ENCODE measurements at places on chromosomes 7 and 10.

- DNase-seq = no peak
These were observed 922 bp downstream of the CXCL12 start for GRCh38 chr10:44383749-44384600.

DNA sequence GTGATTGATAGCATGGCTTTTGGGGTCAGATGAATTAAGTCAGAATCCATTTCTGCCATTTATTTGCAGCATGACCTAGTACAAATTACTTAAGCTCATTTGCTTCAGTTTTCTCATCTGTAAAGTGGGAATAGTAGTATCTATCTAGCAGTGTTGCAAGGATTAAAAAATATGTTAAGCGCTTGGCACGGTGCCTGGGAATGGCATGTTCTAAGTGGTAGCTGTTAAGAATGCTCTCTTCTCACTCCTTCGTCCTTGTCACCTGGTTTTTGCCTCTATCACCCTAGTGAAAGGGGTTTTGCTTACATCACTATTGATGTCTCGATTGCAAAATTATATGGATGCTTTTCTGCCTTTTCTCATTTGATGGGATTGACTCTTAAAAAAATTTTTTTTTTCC lies 7.4 kb downstream of the TMEM248 start:
- DNase-seq = no peak

DNA sequence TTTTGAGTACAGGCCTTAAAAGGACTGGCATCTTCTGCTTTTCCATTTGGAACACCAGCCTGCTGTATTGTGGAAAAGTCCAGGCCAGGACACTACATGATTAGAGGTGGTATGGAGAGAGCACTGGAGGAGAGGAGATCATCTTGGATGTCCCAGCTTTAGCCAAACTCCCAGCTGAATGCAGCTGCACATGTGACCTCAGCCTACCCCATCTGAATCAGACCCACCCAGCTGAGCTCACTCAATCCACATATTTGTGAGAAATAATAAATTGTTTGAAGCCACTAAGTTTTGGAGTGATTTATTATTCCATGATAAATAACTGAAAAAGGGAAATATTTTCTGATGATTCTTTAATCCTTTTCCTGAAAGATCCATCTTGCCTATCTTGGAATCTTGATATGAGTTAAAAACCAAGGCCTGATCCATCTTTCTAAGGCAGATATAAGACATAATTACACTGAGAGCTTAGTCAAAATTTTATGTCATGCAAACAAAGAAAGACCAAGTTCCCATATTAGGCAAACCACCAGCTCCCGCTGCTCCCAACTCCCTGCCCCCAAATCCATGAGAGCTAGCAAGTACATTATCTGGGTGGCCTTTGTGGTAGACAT lies 55.1 kb upstream of the TRIL start:
- no peak for DNase-seq

DNA sequence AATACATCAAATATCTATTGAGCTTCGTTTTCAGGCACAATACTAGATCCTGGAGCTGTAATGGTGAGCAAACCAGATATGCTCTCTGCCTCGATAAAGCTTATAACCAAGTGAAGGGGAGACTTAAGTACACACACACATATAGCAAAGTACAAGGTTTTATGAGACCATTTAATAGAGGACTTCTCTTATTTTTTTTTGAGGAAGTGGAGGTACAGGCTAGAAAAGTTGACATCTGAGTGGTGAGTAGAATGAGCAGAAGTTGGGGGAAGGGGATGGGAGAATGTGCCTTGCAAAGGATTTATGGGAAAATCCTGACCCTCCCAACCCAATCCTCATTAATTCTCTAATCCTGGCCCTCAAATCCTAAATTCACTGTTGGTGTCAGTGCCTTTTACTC lies 7.7 kb downstream of the CCDC136 start:
- no peak for DNase-seq

DNA sequence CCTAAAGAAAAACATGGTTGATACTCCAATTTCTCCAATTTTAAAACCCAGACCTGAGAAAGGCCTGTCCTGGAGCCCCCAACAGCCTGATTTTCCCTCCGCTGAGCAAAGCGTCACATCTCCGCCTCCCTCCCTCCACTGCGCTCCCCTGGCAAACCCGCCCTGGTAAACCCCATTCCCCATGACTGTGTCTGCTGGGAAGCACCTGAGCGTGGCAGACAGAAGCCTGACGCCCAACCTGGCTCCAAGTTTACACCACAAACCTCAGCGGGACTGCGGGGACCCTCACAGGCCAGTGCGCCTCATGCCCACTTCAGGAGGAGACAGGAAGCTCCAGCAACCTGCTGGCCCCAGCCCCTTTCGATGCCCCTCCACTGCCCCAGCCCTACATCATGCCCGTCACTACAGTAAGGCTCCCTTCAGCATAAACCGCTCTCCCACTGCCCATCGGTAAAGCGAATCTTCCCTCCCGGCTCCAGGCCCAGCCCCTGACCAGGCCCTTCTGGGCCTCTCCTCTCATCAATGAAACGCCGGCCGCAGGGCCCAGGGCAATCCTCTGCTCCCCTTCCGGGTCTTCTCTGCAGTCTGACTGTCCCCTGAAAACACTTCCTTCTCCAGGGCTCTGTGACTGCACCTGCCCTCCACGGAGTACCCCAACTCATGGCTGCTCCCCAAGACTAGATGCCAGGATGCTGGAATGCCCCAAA lies 233.3 kb downstream of the MAD1L1 start:
- DNase-seq = no peak

GRCh38 chr7:78768859-78769258 lies 684.6 kb downstream of the MAGI2 start:
- DNase-seq = no peak

DNA sequence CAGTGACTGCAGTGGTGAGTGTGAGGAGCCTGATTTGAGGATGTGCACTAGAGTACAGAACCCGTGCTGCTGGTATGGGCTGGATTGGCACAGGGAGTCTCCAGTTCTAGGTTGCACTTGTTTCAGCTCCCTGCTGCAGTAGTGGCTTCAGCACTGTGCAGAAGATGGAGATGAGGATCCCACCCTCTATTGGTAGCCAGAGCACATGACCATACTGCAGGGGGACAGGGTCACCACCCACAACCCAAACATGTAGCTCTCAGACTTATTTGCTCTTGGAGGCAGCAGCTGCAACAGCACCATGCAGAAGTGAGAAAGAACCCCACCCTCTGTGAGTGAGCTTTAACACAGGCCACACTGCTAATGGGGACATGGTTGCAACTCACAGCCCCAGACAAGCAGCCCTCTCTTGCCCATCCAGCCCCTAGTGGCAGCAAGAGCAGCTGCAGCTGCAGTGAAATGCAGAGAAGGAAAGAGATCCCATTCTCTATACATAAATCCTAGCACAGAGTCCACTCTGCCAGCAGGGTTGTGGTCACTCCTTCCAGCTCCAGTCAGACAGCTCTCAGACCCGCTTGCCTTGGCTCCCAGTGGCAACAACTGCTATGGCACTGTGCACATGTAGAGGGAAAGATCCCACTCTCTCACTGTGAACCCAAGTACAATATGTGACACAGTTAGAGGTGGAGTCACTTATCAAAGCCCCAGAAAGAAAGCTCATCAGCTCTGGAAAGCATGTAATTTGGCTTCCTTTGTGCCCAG lies 51.4 kb upstream of the SCIN start:
- peak; percentile 8 for DNase-seq

GRCh38 chr10:3467052-3467951 lies 294.7 kb upstream of the PITRM1 start:
- no peak for DNase-seq

- no peak for DNase-seq
These were observed 239.6 kb upstream of the ETV1 start for GRCh38 chr7:14229047-14229446.

GRCh38 chr7:93622036-93623033 lies 47.8 kb upstream of the CALCR start:
- DNase-seq = no peak

- no peak for DNase-seq
These were observed 7.5 kb downstream of the SPACDR start for GRCh38 chr7:100456562-100456961.

- no peak for DNase-seq
These were observed 752.1 kb upstream of the POM121L12 start for GRCh38 chr7:52283335-52283734.

GRCh38 chr7:97011536-97012364 lies 6.4 kb downstream of the DLX6 start:
- no peak for DNase-seq

- no peak for DNase-seq
These were observed 6.7 kb downstream of the BHLHA15 start for GRCh38 chr7:98217623-98218582.

GRCh38 chr7:44998153-44998871 lies 1.7 kb upstream of the CCM2 start:
- no peak for DNase-seq

GRCh38 chr7:112193915-112194502 lies 12.2 kb downstream of the DOCK4 start:
- DNase-seq = no peak

- DNase-seq = no peak
These were observed 13.1 kb upstream of the HABP2 start for GRCh38 chr10:113539789-113540188.

DNA sequence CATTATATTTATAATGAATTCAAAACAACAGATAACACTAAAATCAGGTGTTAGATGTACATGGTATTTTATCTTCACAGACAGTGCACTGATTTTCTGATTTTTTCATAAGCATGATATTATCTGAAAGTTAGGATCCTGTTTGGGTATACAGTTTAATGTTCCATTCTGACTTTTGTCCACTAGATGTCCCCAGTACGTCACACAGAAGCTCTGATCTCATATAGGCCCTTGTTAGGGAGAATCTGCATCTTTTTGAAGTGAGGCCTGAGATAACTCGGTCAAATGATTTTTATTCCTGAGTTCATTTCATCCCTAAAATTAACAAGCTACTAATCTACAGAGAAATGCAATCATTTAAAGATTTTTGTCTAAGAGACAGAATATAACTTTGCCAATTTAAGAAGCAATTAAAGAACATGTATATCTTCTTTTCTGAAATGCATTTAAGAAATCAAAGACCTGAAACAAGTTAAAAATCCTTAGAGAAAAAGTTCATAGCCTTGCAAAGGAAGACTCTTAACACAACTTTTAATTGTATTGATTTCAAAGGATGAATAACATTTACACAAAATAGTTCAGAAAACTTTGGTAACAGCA lies 72.0 kb upstream of the TES start:
- DNase-seq = peak; percentile 6

GRCh38 chr10:122504610-122504950 lies 43.2 kb downstream of the HTRA1 start:
- no peak for DNase-seq

DNA sequence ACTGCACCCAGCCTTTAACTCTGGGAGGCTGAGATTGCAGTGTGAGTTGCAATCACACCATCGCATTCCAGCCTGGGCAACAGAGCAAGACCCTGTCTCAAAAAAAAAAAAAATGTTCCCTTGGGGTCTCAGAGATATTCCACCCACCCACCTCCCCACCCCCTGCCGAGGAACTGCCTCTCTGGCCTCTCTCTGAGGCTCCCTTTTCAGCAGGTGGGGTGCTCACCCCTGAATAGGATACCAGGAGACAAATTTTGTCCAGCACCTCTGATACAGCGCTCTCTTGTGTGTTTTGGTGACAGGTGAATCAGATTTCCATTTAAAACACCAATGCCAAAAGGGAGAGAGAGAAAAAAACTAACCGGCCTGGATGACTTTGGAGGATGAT lies 92.6 kb upstream of the KIF5B start:
- no peak for DNase-seq

- DNase-seq = peak; percentile 63
These were observed 226.4 kb upstream of the KLF14 start for GRCh38 chr7:130960208-130960988.

DNA sequence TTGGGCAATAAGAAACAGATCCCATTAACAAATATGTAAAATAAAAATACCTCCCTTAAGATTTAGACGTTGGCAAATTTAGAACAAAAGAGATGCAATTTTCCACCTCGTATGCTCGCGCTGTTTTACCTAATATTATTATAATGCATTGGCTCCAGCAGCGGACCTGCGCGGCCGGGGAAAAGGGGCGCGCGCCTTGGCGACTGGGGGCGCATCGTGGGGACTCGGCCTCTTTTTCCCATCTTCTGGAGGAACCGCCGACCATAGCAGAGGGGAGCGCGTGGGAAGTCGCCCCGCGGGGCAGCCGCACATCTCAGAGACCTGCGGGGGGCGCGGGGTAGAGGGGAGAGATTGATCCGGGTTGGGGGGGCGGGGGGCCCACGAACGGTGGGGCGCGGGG lies 139.4 kb upstream of the MKI67 start:
- DNase-seq = no peak

GRCh38 chr10:14926061-14926470 lies 27.8 kb downstream of the DCLRE1C start:
- DNase-seq = no peak

GRCh38 chr7:142321391-142321790 lies 63.5 kb upstream of the PRSS58 start:
- no peak for DNase-seq

DNA sequence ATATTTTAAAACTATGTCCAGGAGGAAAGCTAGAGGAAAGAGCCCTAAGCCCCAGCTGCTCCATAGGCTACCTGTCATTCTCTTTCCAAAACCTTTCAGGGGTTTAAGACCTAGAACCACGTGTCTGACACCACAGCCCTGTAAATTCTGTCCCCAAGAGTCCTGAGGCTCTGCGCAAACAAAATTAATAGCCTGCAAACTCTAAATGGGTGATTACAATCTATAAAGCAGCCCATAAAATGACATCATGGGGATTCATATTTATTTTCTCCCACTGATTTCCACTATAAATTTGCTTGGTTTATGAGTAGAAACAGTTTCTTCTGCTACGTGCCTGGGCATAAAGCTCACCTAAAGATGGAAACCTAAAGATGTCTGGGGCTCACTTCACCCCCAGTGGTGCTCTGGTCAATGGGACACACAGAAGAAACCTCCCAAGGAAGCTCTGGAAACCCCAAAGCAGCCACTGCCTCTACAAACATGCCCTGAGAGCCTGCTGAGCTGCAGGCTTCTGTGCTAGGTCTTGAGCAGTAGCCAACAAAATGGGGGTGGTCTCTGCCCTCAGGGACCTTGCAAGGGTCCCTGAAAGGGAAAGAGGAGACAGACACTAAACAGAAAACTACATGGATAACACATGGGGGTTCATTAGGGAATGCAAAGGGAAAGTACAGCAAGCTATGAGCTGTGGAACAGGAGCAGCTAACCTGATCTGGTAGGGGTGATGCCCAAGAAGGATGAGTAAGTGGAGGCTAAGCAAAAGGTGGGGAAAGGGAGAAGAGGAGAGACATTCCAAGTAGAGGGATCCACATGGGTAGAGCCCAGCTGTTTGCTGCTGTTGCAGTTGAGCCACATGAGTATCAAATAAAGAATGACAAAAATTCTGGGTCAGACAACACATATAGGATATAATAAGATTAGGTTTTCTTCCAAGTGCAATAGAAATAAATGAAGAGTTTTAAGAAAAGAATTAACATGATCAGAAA lies 331.7 kb downstream of the KCNMA1 start:
- no peak for DNase-seq

DNA sequence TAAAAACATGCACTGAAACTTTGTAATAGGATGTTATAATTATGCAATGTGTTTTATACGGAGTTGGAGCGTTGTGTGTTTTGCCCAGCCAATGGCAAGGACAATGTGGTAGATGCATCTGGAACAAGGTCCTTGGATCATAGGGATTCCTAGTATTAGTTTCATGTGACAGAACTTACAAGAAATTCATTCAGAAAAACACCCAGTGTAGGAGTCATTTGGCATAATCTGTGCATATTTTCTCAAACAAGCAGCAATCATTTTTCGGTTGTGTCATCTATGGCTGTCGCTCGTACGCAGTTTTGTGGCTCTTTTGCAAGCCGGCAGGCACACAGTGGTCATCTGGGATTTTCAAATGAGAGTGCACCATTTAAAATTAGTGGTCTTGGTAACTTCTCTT lies 19.8 kb downstream of the CREB5 start:
- no peak for DNase-seq

GRCh38 chr10:119453313-119453712 lies 89.2 kb downstream of the RGS10 start:
- no peak for DNase-seq
